ENCODE measurements at places on chromosomes 2 and 18.
A peak's percentile ranks its signal among the peaks of the same experiment; 100 is the strongest.

DNA sequence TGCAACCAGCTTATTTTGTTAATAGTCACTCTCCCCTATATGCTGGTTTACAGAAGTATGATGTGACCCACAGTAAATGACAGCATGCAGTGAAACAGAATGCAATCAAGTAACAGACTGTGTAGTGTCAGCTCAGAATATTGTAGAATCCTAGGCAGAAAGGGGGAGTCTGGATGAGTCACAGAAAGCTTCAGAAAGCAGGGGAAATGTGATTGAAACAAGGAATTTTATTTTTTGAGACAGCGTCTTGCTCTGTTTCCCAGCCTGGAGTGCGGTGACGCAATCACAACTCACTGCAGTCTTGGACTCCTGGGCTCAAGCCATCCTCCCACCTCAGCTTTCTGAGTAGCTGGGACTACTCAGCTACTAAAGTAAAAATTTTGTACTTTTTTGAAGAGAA is 219.9 kb upstream of the FBXO11 start:
- no peak for DNase-seq

GRCh38 chr2:140376686-140377085 is 1596.5 kb upstream of the NXPH2 start:
- no peak for DNase-seq

- DNase-seq = no peak
These were observed 8.3 kb downstream of the NEMP2 start for GRCh38 chr2:190526105-190526750.

DNA sequence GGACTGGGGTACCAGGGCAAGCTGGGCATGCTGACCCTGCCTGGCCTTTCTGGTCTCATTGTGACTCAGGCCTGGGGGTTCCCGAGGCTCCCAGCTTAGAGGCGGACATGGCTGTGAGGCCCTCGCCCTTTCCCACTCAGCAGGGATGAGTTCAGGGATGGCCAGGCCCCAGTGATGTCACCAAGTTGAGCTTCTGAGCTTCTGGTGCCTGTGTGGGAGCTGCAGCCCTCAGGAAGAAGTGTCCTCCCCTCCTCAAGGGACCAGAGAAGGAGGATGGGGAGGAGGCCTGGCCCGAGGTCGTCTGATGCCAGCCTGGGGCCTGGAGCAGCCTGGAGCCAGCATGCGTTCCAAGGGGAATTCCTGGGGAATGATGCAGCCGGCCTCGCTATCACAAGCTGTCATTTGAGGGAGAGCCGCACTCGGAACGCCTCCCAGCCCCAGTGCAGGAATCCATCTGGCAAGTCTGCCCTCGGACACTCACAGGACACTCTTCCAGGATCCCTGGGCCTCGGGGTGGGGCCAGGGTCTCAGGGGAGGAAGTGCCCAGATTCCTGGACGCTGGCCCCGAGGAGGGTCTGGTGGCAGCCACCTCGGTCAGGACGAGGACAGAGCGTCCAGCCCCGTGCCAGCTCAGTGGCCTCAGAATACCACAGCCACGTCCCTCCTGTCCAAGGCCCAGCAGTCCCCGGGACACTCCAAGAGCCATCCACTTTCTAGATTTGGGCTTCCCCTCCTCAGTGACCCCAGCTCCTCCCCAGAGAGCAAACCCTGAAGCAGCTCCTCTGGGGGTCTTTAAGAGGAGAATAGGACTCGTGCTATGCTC is 61.2 kb upstream of the GPC1 start:
- peak; percentile 32 for DNase-seq

DNA sequence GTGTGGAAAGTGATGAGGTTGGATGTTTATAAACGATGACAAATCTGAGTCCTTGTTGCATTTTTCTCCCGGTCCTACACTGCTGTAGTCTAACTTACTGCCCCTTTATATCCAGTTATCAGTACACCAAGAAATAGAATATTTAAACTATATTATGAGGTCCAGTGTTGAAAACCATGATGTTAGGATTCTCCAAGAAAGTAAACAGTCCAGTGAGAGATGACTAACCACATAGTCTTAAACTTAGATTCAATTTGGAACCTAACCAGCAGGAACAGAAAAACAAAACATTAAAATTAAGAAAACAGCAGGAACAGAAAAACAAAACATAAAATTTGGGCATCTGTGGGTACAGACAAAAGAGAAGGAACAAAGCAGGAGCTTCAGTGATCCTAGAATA is 143.2 kb downstream of the TPGS2 start:
- no peak for DNase-seq

Measured in thoracic aorta (tissue), 2 donors.